LoVo (cell line): ENCODE measurements at places on chromosomes 13 and 19.

- DNase-seq, result no peak
Observed at GRCh38 chr13:77448689-77449088, 86.8 kb upstream of the SCEL start.

- DNase-seq, result no peak
Observed at GRCh38 chr13:48954081-48954480, 21.6 kb upstream of the FNDC3A start.

- DNase-seq, result no peak
Observed at GRCh38 chr19:6484831-6485230, 3.2 kb upstream of the DENND1C start.

- DNase-seq, result no peak
Observed at GRCh38 chr19:38654628-38655055, 7.2 kb downstream of the ACTN4 start.

DNA sequence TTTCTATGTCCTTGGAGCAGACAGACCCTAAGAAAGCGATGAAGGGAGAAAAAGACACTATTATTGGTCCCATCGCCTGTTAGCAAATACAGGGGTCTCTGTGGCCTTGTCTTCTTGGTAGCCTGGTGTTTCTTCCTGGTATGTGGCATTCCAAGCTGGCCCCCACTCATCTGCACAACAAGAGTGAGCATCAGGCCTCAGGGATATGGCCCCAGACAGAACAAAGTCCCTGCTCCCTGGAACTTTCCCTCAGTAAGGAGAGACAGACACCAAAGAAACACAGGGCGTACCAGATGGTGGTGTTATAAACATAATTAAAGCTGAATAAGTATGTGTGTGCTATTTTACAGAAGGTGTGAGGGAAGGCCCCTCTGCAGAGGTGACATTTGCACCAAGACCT lies 48.2 kb upstream of the KPNA3 start:
- DNase-seq, result no peak

- no peak for DNase-seq
Observed at GRCh38 chr19:47094557-47095475, 18.8 kb downstream of the ZC3H4 start.

DNA sequence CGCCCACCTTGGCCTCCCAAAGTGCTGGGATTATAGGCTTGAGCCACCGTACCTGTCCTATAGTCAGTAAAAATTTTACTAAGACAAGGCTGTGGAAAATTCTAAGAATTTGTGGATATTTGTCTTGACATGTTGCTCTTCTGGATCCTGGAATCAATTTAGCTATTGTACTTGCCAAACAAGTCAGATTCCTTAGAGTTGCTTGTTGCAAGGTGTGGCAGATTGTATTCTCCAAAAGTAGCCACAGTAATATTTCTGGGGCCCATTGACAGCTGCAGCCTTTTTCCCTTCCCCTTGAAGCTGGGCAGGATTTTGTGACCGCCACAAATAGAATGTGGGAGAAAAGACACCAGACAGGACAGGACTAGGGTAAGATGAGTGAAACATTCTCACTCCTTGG lies 98.8 kb upstream of the TMTC4 start:
- DNase-seq, result no peak

- DNase-seq, result no peak
Observed at GRCh38 chr19:1106841-1107660, 3.3 kb downstream of the GPX4 start.

DNA sequence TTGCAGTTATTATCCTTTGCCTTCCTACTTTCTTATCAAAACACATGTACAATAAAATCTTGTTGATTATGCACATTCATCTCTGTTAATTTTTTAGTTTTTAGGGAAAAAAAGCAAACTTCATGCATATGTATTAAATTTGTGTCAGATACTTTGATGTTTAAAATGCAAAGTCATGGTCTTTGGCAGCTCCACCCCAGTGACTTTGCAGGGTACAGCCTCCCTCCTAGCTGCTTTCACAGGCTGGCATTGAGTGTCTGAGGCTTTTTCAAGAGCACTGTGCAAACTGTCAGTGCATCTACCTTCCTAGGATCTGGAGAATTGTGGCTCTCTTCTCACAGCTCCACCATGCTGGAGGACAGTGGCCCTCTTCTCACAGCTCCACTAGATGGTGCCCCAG lies 1988.1 kb upstream of the PCDH20 start:
- DNase-seq, result no peak

DNA sequence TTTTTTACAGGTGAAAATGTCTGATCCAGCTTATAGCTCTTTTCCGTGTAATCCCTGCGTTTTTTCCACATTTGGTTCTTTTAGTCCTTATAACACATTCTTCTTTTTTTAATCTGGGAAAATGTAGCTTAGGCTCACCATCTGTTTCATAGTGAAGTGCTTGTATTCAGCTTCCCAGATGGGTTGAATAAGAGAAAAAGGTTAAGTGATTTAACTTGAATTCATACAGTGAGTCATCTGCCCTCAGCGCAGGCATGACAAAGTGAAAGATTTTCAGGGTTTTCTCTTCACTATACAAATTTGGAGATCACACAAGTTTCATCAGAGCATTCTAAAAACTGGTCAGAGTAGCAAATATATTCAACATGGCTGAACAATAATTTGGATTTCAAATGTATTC lies 224.8 kb downstream of the SPRY2 start:
- DNase-seq, result no peak

DNA sequence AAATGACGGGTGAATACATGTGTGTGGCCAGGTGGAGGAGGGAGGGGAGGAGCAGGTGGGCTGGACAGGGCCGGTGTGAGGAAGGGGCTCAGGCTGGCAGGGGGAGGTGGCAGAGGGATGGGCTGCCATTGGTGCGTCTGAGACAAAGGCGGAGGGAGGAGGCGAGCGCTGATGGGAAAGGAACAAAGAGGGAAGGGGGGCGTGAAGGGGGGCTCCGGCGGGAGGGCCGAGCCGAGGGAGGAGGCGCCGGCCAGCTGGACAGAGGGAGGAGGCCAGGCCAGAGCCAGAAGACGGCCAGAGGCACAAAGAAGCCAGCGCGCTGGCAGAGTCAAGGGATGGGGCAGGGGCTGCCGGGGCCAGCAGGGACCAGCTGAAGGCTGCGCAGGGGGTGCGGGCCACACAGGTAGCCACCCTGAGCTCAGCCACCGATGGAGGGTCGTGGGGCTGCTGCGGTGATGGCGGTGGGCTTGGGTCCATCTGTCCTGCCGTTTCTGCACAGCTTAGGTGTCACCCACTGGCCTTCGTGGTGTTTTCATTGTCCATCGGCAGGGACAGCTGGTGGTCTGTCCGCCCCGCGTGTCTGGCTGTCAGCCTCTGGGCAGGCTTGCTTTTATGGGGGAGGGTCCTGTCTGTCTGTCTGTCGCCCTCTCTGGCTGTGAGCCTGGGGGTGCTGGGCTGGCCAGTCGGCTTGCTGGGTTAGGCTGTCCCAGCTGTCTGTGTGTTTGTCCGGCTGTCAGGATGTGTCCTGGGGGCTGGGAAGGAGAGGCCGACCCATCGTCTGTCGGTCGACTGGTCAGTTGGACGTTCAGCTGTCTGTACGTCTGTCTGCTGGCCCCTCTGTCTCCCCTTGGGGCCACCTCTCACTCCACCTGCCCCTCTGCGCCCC lies 2.2 kb downstream of the APC2 start:
- no peak for DNase-seq

GRCh38 chr13:103287659-103288058 lies 221.4 kb upstream of the SLC10A2 start:
- DNase-seq, result no peak

DNA sequence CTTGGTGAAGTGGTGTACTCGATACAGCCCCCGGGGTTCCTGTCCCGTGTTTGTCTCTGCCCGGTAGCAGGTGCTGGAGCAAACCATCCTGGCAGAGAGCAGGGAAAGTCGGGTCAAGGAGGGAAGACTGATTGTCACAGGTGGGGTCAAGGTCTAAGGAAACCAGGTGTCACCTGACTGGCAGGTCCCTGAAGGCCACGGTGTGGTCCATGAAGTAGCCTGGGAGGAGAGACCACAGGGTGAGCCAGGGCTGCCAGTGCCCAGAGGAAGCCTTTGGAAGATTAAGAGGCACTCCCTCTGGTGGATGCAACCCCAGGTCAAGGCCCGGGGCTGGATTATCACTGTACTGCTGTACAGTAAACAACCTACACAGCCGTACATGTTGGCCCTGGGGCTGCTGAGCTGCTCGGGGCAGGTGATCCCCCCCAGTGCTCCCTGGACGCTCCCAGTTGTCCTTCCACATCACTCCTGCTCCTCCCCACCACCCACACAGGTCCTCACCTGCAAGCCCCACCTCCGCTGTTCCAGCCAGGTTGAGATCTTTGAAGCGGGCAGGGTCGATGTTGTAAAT lies 6.0 kb upstream of the CCER2 start:
- DNase-seq, result no peak

DNA sequence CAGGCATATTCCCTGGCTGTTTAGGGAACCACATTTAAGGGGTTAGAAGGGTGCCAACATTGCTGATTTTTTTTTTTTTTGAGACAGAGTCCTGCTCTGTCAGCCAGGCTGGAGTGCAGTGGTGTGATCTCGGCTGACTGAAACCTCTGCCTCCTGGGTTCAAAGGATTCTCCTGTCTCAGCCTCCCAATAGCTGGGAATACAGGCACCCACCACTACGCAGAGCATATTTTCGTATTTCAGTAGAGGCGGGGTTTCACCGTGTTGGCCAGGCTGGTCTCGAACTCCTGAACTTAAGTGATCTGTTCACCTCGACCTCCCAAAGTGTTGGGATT lies 7.8 kb upstream of the CRX start:
- DNase-seq, result no peak

DNA sequence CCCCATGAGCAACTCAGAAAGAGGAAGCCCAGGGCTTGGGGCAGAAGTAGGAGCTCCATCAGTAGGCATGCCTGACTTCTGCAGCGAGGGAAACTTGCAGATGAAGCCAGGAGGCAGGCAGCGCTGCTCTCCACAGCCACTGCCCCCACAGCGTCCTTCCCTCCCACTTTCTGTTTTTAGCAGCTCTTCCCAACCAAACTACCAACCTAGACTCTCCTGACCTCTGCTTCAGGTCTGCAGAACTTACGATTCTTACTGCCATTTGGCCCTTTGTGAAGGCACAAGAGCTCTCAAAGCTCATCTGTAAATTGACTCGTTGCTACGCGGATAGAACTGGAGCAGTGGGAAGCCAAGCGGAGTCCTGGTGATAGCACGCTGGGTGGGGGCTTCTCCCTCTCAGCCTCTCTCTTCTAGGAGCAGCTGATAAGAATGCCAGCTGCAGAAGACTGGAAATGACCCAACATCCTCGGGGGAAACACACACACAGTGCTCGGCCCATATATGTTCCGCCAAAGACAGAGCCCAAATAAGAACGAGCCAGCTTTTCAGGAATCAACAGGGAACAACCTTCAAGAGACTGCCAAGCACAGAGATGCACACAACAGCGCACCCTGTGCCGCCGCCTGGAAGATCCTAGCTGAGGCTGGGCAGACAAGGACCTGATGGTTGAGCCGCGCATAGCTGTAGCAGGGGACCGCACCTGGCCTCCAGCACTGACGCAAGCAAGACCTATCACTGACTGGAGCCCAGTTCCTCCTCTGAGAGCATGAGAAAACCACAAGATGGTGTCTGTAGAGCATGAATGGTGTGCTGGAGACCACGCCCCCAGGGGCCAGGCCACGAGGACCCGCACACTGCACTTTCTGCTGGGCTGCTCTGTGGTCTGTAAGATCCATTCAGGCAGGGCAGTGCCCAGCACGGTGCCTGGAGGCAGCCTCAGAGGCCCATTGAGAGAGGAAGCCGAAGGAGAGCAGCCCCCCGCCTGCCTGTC lies 15.9 kb upstream of the SLC35E1 start:
- DNase-seq, result no peak

- no peak for DNase-seq
Observed at GRCh38 chr13:95684418-95684817, 7.5 kb downstream of the DNAJC3 start.

- no peak for DNase-seq
Observed at GRCh38 chr19:29562299-29563297, 36.8 kb downstream of the VSTM2B start.

DNA sequence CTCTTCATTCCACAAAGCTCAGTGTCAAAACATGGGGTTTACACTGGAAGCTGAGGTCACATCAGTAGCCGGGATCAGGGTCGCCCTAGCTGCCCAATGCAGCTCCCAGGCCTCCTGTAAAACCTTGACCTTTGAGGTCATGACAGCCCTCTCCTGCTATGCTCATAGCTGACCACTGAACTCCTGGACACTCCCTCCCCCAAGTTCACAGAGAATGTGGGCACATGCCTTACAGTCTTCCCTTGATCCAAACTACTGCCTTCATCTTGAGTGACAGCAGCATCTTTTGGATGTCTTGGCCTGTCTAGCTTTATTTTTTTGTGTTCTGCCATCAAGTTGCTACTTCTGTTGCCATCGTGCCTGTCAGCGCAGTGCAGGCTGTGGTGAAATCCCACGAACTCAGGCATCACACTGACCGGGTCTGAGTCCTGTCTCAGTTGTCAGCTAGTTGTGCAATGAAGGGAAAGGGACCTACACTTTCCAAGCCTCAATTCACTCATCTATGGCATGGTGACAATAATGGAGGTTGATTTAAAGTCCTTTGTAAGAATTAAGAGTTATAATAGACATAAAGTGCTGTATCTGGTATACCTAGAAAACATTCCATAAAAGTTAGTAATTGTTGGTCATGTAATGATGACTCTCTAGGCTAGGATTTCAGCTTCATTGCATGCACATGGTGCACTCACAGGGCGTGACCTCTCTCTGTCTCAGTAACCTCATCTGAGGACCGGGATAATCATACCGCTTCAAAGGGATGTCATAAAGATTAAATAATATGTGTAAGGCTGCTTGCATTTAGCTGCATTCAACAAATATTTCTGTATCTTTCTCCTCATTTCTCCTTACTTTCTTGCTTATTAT lies 16.4 kb upstream of the ALOX5AP start:
- peak; percentile 49 for DNase-seq

DNA sequence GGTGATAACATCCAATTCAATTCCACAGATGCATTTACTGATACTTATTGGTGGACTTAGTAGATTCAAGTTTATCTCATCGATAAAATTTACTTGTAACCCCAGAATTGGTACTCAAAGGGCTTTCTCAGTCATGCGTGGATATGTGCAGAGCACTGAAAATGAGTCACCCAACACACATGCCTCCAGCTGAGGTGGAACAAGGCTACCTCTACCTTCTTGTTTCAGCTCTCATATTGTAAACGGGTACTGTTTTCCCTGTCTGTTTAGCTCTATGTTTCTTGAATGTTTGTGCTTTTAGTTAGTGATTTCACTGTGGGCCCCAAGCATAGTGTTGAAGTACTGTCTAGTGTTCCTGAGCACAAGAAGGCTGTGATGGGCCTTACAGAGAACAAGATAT lies 1.5 kb downstream of the LRRC63 start:
- no peak for DNase-seq

- no peak for DNase-seq
Observed at GRCh38 chr13:50829896-50830295, 13.6 kb downstream of the DLEU7 start.
